Stimulated activated CD8-positive, alpha-beta memory T cell treated with anti-CD3 and anti-CD28 coated beads, Interleukin-15, amount 100 ng/mL, for 48 hours (primary cell): ENCODE measurements at places on chromosomes 3 and 15.
A peak's percentile ranks its signal among the peaks of the same experiment; 100 is the strongest.

- DNase-seq: peak; percentile 17
Measured at GRCh38 chr3:42535981-42536784, 33.7 kb downstream of the VIPR1 start.

- DNase-seq: no peak
Measured at GRCh38 chr3:119329551-119329950, 35.4 kb downstream of the ARHGAP31 start.

GRCh38 chr15:27241943-27242342 lies 271.0 kb downstream of the GABRG3 start:
- DNase-seq: no peak

GRCh38 chr3:141812586-141812985 lies 49.4 kb downstream of the GRK7 start:
- DNase-seq: no peak

DNA sequence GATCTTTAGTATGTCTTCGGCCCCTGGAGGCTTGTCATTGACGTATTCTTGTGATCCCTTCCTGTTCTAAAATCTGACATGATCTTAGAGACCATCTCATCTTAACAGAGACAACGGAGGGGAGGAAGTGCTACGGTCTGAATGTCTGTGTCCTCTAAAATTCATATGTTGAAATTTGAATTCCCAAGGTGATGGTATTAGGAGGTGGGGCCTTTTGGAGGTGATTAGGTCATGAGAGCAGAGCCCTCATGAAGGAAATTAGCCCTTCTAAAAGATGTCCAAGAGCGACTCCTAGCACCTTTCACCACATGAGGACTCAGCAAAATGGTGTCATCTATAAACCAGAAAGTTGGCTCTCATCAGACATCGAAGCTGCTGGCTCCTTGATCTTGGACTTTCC lies 233.2 kb upstream of the CMC1 start:
- DNase-seq: no peak

DNA sequence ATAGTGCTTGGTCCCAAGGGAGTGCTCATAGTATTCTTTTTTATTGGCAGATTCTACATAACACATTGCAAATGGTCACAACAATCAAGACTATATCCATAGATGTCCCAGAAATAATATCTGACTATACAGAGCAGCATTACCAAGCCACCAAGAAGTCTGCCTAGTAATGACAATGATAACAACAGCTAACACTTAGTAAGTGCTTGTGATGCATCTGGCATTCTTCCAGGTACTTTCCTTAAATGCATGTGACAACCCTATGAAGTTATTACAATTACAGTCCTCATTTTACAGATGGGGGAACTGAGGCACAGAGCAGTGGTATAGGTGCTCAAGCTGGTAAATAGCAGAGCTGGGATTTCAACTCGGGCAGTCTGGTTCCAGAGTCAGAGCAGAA lies 49.6 kb upstream of the ICE2 start:
- no peak for DNase-seq

DNA sequence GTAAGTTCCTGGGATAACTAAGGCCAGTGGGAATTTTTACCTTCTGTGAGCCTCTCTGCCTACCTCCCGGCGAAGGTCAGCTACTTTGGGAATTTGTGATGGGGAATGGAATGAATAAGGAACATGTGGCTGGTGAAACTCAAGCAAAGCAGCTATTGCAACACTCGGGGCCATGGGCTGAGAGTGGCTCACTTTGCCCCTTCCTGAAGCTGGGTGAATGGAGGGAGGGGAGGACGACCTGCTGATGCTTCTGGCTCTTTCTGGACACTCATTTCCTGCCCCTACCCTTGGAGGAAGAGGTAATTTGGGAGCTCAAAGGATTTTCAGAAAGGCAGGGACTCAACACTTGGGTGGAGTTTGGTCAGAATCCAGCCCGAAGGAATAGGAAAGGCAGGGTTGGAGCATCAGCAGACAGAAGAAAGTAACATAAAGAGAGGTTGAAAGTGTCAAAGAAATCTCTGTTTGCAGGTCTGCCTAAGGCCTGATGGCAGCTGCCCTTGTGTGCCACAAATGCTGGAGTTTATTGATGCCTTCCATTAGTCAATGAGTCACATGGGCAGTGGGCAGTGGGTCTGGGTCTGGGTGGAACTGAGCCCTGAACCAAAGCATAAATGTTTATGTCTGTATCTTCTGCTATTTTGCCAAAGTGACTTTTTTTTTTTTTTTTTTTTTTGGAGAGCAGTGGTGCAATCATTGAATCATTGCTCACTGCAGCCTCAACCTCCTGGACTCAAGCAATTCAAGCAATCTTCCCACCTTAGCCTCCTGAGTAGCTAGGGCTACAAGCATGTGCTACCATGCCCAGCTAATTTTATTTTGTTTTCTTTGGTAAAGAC lies 12.4 kb downstream of the LAMP3 start:
- DNase-seq: no peak

DNA sequence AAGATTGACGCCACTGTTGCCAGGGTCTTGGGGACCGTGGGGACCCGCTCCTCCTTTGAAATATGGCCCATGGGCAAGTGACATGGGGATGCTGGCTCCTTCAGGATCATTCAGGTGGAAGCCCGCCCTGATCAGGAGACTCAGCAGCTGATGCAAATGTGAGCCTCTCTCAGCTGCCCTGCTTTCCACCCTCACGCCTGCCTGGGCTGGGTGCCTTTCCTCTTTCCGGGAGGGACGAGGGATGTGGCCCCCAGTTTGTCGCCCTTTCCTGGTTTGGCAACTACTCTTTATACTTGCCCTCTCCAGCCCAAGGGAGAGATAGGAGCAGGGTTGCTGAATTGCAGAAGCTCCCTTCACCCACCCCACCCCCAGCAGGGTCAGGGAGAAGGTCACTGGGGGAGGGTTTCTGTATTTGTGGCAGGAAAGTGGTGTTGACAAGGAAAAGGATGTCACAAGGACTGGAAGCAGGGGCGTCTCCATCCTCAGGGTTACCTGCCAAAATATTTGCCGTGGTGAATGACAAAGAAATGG lies 21.8 kb downstream of the DNASE1L3 start:
- DNase-seq: no peak

DNA sequence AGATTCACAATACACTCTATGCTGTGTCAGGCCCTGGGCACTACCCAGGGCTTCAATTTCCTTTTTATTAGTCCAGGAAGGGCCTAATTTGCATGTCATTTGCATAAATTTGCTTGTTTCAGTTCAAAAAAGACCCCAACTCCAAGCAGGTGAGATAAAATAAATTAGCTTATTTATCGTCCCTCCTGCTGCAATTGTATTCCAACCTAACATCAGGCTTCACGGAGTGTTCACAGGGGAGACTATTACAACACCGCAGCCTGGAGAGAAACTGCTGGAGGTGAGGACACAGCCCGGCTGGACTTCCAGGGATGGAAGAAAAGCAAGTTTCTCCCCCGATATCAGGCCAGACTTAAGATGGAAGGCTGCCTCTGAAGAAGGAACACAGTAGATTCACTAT lies 62.8 kb downstream of the MEGF11 start:
- no peak for DNase-seq

GRCh38 chr15:40436116-40436891 lies 4.4 kb upstream of the BAHD1 start:
- no peak for DNase-seq

DNA sequence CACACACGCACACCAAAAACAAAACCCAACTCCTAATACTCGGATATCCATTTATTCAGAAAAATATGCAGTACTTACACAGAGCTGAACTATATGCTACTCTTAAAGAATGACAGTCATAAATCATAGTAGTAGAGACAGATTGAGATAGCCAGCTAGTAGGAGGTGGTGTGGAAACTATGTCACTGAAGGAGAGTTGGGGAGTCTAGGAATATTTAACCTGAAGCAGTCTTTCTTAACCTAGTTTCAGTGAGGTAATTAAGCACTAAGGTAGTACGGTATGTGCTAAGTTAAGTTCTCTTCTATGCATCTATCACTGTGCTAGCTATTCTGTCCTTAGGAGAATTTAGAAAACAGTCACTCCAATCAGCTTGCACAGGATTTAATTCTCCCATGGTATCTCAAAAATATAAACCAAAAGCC lies 54.2 kb downstream of the ANKRD28 start:
- DNase-seq: no peak

DNA sequence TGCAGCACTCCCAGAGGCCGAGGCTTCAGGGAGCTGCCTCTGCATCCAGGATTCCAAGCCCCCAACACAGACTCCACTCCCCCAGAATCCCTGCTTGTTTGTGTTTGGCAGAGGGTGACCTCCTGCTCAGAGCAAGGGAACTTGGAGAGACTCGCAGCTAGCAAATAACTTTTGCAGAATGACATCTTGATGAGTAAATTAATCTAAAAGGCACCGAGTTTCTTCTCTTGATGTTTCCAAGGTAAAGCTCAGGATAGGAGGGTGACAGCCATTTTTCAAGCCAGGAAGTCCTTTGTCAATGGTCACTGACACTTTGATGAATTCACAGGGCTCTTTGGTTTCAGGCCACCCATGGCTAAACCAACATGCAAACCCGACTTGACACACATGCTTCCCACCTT lies 523.0 kb downstream of the NTRK3 start:
- DNase-seq: no peak

- no peak for DNase-seq
Measured at GRCh38 chr3:119891944-119892721, 110.2 kb downstream of the NR1I2 start.

GRCh38 chr3:194979173-194979572 lies 291.8 kb downstream of the XXYLT1 start:
- no peak for DNase-seq

- no peak for DNase-seq
Measured at GRCh38 chr15:76338486-76339304, 2.1 kb downstream of the ISL2 start.

- no peak for DNase-seq
Measured at GRCh38 chr15:29969562-29970401, 113.0 kb upstream of the GOLGA8J start.

- DNase-seq: no peak
Measured at GRCh38 chr3:62926494-62926893, 51.3 kb upstream of the CADPS start.

- DNase-seq: no peak
Measured at GRCh38 chr3:73094129-73094528, 32.7 kb downstream of the EBLN2 start.

DNA sequence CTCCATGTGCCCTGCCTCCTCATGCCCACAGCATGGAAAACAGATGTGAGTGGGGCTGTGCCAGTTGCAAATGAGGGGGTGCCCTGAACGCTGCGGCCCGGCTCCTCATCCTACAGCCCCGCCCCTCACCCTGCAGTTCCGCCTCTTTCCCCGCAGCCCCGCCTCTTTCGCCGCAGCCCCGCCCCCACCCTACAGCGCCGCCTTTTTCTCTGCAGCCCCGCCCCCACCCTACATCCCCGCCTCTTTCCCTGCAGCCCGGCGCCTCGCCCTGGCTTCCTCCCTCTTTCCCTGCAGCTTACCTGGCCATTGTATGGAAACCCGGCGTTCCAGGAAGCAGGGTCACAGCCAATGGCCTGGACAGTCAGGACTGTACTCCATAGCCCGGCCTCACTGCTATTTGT lies 284.9 kb downstream of the TLE3 start:
- DNase-seq: no peak

GRCh38 chr3:52998771-52999513 lies 46.9 kb downstream of the SFMBT1 start:
- no peak for DNase-seq

- no peak for DNase-seq
Measured at GRCh38 chr15:41869770-41870688, 23.8 kb downstream of the SPTBN5 start.

DNA sequence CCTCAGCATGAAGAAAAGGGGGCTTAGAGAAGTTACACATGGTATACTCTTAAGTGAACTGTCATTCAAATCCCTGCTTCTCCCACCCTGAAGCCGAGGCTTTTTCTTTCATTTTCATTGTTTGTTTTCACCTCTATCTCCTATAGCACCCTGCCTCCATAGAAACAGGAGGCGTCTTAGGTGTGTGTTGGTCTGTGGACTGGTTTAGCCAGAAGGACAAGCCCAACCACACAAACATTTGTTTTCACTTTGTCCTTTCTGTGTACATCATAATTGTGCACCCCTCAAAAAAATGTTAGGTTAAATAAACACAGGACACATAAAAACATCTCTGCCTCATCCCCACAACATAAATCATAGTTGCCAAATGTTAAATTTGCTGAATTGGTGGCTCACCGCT lies 73.3 kb upstream of the UBE2E2 start:
- DNase-seq: no peak

DNA sequence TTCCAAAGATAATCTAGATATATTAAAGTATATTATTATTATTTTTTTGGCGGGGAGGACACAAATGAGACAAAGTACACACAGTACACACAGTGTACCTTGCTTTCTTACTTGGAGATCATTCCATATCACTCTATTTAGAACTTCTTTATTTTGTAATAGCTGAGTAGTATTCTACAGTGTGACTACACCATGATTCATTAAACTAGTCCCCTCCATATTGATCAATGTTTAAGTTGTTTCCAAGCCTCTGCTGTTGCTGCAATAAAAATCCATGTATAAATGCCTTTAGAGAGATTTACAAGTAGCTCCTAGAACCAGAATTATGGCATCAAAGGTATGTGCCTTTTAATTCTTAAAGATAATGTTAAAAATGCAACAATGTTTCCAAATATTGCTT lies 38.8 kb downstream of the PYGO1 start:
- DNase-seq: no peak

DNA sequence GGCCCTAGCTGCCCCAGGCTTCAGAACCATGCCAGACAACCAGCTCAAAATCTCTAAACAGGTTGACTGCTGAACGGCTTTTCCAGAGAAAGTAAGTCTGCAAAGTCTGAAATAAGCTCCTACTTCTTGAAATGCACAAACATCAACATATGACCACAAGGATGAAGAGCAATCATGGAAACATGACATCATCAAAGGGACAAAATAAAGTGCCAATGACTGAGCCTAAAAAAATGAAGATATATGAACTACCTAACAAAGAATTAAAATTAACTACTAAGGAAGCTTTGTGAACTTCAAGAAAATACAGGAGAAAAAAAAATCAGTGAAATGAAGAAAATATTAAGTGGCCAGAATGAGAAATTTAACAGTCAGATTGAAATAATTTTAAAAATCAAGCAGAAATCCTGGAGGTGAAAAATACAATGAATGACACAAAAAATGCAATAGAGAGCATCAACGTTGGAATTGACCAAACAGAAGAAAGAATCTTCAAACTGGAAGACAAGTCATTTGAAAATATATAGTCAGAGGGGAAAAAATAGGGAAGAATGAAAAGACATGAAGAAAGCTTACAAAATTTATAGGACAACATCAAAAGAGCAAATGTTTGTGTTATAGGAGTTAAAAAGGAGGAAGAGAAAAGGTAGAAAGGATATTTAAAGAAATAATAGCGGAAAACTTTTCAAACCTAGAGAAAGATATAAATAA lies 364.2 kb downstream of the OCA2 start:
- no peak for DNase-seq

GRCh38 chr3:150238048-150238802 lies 169.9 kb upstream of the TSC22D2 start:
- DNase-seq: no peak

GRCh38 chr3:176787506-176787905 lies 409.8 kb downstream of the TBL1XR1 start:
- no peak for DNase-seq

DNA sequence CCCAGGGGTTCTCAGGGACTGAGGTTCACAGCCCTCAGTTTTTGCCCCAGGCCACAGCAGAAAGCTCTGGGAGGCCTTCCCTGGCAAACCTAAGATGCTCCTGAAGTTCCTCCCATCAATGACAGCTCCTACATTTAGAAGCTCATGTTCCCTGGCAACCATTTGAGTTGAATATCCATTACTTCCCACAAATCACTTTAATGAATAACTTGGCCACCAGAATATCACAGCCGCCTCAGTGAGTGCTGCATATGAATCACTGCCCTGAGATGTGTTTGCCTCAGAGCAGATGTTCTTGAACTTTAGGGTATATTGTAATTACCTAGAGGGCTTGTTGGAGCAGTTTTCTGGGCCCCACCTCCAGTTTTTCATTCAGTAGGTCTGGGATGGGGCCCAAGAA lies 27.4 kb downstream of the SLCO2A1 start:
- no peak for DNase-seq
